ENCODE measurements at places on chromosomes 3 and 15.

- no peak for DNase-seq
Observed at GRCh38 chr15:41394924-41395323, 7.4 kb downstream of the NDUFAF1 start.

- DNase-seq, result no peak
Observed at GRCh38 chr15:33941279-33942063, 26.8 kb upstream of the CHRM5 start.

GRCh38 chr3:57942872-57943283, 65.3 kb upstream of the FLNB start:
- DNase-seq, result no peak

DNA sequence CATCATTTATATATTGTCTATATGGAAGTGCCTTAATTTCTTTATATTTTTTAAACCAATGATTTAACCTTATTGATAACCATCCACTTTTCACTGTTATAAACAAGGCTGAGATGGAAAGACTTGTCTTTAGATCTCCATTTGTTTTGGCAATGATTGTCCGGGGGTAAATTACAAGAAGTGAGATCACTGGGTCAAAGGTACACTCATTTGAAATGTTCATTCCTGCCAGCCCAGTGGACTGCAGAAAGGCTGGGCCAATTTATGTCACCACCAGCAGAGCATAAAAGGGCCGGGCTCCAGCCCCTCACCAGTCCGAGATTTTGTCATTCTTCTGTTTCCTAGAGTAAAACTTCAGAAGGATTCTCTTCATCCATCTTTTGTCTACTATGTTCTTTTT, 93.6 kb upstream of the NEO1 start:
- no peak for DNase-seq

DNA sequence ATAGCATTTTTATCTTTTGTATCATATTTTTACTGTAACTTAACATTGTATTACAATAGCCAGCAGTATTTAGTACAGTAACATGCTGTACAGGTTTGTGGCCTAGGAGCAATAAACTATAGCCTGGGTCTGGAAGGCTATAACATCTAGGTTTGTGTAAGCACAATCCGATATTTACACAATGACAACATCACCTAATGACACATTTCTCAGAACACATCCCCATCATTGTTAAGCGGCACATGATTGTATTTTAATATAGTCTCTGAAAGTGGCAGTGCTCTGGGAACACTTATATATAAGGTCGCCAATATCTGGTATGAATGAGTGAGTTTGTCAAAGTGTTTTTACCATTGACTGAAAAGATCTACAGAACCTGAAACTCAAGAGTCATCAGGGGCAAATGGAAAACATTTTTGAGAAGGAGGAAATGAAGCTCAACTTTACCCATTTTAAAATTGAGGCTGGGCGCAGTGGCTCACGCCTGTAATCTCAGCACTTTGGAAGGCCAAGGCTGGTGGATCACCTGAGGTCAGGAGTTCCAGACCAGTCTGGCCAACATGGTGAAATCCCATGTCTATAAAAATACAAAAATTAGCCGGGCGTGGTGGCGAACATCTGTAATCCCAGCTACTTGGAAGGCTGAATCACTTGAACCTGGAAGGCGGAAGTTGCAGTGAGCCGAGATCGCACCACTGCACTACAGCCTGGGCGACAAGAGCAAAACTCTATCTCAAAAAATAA, 38.8 kb upstream of the TNFSF10 start:
- no peak for DNase-seq

GRCh38 chr15:67947254-67948039, 106.7 kb upstream of the PIAS1 start:
- DNase-seq, result no peak

GRCh38 chr3:185983495-185984141, 45.8 kb upstream of the TRA2B start:
- peak; percentile 43 for DNase-seq

- DNase-seq, result peak; percentile 72
Observed at GRCh38 chr3:46845860-46846623, 17.2 kb downstream of the MYL3 start.

DNA sequence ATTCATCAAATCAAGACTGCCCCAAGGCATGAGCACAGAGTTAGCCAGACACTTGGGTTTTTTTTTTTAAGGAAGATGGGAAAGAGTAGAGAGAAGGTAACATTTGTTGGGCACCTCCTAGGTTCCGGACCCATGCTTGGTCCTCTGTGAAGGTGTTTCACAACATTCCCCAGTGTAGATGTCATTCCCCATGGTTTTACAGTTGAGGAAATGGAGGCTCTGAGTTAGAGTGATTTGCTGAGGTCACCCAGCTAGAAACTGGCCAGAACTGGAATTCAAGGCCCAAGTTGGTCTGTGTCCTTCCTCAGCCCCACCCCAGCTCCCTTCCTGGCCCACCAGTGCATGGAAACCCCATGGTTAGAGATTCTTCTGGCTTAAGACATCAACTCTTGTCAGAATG, 19.9 kb downstream of the WNT7A start:
- DNase-seq, result no peak

DNA sequence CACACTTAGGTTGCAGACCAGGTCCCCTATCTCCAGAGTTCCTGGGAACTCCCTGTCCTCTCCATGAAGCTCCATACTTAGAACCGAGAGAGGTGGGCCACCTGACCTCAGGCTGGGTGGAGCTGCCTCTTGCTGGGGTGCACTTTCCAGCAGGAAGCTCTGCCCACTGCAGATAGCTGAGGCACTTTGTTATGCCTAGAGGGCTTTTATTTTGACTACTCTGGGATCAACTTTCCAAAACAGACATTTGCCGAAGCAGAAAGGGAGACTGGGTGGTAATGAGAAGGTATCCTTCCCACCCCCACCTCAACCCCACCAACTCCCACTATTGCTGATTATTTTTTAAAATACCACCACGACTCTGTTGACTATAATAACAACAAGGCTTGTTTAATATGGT, 54.7 kb downstream of the CLDN11 start:
- no peak for DNase-seq

GRCh38 chr3:67377299-67377698, 277.1 kb downstream of the SUCLG2 start:
- DNase-seq, result no peak

DNA sequence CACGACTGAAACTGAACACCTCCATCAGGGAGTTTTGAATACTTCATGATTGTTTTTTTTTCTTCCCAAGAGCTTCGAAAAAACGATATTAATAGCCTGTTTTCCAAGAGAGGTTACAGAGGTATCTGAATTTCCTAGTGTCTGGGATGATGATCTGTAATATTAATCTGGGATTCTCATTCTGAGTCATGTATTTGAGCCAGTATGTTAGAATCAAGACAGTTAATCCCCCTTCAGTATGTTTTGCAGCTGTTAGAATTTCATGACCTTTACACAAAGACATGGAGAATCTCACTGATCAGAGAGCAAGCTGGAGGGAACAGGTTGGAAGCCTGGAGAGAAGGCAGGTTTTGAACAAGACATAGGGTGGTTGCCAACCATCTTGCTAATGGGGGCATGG, 234.5 kb upstream of the GAP43 start:
- DNase-seq, result no peak

DNA sequence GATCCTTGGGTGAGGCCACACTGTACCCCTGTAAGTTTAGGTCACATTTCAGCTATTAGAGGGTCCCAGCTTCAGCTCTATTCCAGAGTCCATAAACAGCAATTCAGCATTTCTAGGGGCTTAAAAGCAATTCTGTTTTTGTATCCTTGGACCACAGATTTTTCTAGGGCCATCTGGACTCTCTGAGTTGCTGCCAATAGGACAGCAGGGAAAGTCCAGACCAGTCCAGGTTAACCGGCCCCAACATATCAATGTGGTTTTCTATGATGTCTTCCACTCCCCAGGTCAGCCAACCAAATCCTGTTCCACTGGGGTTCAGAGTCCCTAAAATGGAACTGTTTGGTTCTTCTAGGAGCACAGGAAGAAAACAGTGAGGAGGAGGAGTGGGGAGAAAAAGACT, 40.0 kb downstream of the TYRO3 start:
- DNase-seq, result no peak
